Inflammatory macrophage treated with lipopolysaccharide for 1 hour (primary cell): ENCODE measurements at places on chromosomes 3 and 15.
A peak's percentile ranks its signal among the peaks of the same experiment; 100 is the strongest.

- DNase-seq = no peak
Observed at GRCh38 chr3:44117239-44117638, 124.4 kb upstream of the TOPAZ1 start.

DNA sequence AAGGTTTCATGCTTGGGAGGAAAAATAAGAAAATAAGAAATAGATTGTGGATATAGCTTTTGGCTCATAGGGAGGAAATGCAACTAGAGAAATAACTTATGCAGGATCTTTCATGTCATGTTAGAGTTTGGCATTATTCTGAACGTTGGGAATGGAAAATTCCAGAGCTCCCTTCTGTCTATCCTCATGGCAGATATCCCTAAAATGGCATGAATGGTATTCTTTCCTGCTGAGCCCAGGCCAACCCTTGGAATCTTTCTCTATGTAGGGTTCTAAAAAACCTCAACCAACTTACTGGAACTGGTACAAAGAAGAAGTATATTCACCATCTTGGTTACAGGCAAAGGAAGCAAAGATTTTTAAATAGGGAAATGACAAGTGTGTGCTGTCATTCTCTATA lies 212.5 kb downstream of the CHST2 start:
- DNase-seq = no peak

DNA sequence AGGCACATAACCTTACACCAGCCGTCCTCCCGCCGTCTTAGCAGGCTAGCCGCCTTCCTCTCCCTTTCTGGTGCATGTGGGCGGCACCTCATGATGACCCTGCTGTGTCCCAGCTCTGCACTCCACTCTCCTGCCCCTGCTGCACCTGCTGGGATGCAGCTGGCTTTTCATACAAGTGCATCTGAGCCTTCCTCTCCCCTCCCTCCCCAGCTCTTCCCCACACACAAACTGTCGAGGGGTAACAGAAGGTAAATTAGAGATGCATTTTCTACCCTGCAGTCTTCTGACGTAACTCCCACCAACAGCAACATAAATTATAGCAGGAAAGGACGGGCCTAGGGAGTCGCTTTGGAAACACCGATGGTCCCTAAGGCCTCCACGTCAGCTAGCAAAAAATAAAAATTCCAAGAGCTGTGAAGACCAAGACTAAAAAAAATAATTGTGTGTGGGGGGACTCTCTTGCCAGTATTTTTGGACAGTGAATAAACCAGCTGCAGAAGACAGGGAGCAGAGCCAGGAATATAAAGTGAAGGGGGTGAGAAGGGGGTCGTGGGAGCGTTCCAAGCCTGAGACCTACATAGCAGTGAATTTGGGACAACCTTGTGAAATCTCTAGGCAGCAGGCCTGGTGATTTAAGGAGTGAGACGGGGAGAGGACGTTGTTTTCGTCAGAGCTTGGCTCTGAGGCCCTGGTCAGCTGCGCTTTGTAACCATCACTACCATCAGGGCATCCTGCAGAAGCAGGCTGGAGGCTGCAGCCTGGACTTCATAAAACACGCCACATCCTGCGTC lies 216.2 kb downstream of the ADAMTS17 start:
- no peak for DNase-seq

DNA sequence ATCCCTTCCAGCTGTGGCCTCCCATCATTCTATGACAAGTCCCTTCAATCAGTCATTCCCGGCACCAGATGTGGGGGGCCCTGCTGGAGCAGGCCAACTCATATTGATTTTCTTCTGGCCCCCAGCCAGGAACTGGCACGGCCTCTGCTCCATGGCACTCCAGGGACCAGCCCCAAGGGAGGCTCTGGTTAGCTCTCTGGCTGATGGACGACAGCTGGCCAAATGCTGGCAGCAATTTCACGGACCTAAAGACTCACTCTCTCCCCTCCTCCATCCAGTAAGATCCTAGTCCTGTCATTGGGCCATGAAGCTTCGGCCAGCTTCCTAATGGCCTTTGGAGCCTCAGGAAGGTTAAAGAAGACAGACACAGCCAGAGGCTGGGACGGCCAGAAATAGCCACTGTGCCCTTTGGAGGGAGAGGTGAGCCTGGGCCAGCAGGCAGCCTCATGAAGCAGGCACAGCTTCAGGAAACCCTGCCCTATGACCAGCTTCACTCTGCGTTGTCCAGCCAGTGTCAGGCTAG lies 131.0 kb downstream of the MEX3B start:
- DNase-seq = no peak

DNA sequence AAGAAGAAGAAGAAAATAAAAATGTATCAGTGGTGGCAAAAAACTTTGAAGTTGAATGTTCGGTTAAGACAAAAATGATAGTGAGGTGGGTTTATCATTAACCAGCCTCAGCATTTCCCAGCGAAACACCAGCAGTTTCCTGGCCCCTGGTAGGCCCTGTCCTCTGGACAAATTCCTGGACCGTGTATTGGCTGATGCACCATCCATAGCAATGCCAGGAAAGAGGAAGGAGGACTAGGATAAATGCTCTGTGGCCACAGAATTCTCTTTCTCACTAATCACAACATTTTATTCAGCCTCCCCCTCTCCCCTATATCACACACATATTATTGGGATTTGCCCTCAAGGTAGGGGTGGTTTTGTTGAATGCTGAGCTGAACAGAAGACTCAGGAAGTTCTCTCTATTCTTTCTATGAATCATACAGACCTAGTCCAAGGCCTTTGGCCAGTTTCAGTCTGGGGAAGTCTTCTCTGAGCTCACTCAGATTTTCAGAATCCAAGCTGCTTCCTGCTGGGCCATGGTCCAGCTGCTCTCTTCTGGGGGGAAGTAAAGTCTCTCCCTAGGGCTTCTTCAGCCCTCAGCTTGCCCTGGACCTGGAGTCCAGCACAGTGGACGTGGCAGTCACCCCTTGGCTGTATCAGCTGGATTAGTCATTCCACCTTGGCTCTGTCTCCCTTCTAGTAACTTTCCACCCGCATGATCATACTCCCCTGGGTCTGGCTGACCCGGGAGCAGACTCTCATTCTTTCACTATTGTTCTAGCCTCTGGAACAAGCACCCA lies 27.6 kb downstream of the SLC28A1 start:
- DNase-seq = peak; percentile 20

- DNase-seq = no peak
Observed at GRCh38 chr3:27165321-27165721, 203.9 kb downstream of the NEK10 start.

- DNase-seq = no peak
Observed at GRCh38 chr3:169146179-169146665, 517.3 kb downstream of the MECOM start.

GRCh38 chr3:112074616-112075497 lies 11.3 kb upstream of the C3orf52 start:
- no peak for DNase-seq

GRCh38 chr3:100335434-100335833 lies 877 bp downstream of the NIT2 start:
- DNase-seq = peak; percentile 73

GRCh38 chr15:41983621-41984571 lies 11.5 kb upstream of the EHD4 start:
- no peak for DNase-seq

GRCh38 chr3:129608087-129608935 lies 1.8 kb upstream of the PLXND1 start:
- DNase-seq = no peak
